CD8-positive, alpha-beta memory T cell (primary cell): ENCODE measurements at places on chromosomes 7 and 10. TPM values are rescaled to one million over a fixed set of nuclear protein-coding genes. Genes with fewer than 3 reads are reported as not detected.

GRCh38 chr7:42597300-42597699 lies 314.6 kb downstream of the C7orf25 start:
- no peak for DNase-seq

DNA sequence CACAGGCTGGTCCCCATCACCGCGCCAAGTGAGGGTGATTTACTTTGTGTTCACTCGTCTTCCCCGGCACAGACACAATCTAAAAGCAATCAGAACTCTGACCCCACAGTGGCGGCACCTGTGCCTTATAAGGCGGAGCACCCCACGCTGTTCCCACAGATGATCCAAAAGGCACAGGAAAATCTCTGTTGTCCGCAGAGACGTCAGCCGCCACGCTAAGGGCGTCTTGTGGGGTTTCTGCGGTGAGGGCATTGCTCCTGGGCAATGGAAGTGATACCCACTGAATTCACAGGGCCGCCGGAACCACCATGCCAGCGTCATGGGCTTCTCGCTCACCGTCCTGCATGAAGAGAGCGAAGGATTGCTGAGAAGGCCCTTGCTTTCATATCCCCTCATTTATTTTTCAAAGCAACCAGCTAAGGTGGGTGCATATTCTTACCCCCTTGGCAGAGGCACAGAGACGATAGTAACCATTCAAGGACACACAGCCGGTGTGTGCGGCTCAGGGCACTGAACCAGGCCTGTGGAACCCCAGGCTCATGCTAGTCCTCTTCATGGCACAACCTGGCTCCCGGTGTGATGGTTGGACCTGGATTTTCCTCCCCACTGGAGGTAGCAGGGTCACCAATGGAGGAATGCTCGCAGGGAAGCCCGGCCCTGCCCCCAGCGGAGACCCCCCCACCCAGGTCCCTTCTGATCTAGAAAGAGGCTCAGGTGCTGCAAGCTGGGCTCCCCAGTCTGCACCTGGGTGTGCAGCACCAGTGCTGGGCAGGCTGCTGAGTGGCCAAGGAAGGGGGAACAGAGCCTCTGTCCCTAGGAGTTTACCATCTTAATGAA lies 279.0 kb downstream of the TCERG1L start:
- no peak for DNase-seq

GRCh38 chr7:17848516-17848915 lies 91.8 kb downstream of the SNX13 start:
- DNase-seq: no peak

GRCh38 chr7:37045681-37046179 lies 321.4 kb upstream of the AOAH start:
- DNase-seq: no peak

- no peak for DNase-seq
These were observed 12.5 kb downstream of the PFKFB3 start for GRCh38 chr10:6215241-6215640.

GRCh38 chr7:87933605-87933952 lies 472 bp upstream of the ADAM22 start:
- no peak for DNase-seq

DNA sequence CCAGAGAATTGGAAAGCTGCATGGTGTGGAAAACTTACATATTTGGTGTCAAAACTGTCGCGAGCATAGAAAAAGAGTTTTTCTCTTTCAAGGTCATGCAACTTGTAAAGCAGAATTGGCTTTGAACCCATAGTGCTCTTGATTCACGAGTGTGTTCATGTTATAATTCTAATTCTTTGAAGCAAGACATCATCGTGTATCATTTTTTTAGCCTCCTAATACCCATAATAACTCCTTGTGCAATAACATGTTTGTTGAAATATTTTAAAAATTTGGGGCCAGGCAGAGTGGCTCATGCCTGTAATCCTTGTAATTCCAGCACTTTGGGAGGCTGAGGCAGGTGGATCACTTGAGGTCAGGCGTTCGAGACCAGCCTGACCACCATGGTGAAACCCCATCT lies 4.2 kb downstream of the CCL24 start:
- no peak for DNase-seq

Gene CAV2
- total RNA-seq: not detected

Gene GRM8
- total RNA-seq: not detected

Gene COBL
- total RNA-seq: not detected
